HAP-1 (cell line): ENCODE measurements at places on chromosomes 1 and 21.

GRCh38 chr1:178310685-178311105, 186.1 kb downstream of the CLEC20A start:
- DNase-seq: peak; percentile 8

DNA sequence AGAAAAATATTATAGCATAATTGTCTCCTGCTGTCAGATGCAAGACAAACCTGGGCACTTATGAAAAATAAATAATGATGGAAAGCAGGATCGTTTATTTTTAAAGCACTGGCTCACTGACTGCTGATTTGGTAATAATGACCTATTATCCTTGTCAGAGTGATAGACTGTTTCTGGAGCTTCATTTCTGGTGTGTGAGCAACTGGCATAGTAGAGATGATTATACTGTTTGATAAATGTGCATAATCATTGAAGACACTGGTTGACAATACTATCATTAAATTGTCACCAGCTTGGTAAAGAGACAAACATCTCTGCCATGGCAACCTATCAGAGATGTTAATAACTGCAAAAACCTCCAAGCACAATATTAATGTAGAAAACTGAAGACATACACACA, 179.9 kb upstream of the ZNF644 start:
- DNase-seq: no peak

- no peak for DNase-seq
Measured at GRCh38 chr1:55786396-55786795, 571.2 kb upstream of the USP24 start.

DNA sequence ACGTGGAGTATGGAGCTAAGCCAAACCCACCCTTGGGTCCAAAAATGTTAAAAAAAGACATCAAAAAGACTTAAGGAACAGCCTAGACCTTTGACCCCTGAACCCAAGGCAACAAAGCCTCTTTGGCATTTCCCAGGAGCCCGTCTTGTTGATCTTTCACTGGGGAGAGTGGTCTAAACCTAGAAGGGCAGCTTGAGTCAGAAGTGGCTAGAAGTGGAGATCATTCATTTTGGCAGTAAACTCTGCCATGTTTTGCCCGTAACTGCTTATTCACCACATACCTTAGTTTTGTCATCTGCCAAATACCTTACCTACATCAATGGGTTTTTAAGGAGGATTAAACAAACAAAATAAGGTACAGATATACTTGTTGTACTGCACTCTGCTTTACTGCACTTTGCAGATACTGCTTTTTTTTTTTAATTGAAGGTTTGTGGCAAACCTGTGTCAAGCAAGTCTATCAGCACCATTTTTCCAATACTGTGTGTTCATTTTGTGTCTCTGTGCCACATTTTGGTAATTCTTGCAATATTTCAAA, 1.7 kb upstream of the CTSE start:
- no peak for DNase-seq

DNA sequence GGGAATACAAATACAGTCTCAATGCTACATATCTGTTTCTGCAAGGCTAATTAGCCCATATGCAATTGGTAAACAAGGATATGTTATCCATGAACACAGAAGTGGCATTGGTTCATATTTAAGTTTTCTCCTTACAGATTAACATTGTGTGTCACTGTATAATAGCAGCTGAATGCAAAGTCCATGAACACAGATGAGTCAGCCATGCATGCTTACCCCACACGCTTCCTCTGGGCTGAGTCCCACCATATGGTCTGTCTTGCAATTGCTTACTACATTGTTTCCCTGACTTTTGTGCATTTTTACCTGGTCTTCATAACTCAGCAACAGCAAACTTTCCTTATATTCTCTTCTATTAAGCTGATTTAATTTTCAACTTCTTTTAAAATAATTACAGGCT, 41.5 kb upstream of the TSNAX start:
- DNase-seq: no peak

GRCh38 chr1:116411784-116412479, 38.9 kb downstream of the ATP1A1 start:
- no peak for DNase-seq

GRCh38 chr1:84253891-84254290, 47.6 kb upstream of the SAMD13 start:
- no peak for DNase-seq

GRCh38 chr1:214717351-214717750, 114.4 kb downstream of the CENPF start:
- DNase-seq: no peak

DNA sequence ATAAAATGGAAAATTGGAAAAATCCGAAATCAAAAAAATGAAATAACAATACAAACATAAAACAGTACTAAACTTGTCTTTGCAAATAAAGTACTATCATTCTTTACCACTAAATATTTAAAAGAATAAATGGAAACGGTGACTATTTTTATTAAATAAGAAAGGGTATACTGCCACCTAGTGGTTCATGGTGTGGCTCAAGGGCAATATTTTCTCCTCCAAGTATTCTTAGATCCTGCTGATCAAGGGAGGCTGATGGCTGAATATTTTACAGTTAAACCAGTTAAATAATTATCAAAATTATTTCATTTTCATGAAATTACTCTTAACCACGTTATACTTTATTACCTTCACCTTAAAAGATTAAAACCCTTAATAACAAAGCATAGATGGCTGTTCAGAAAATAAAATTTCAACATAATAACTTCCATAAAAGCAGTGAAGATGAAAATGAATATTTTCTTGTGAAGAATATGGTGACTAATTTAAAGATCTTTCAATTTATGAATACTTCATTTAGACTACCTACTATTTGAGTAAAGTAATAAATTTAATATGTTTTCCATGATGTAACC, 1793.9 kb downstream of the NCAM2 start:
- peak; percentile 45 for DNase-seq

GRCh38 chr1:67261680-67262079, 46.0 kb upstream of the IL12RB2 start:
- peak; percentile 66 for DNase-seq

DNA sequence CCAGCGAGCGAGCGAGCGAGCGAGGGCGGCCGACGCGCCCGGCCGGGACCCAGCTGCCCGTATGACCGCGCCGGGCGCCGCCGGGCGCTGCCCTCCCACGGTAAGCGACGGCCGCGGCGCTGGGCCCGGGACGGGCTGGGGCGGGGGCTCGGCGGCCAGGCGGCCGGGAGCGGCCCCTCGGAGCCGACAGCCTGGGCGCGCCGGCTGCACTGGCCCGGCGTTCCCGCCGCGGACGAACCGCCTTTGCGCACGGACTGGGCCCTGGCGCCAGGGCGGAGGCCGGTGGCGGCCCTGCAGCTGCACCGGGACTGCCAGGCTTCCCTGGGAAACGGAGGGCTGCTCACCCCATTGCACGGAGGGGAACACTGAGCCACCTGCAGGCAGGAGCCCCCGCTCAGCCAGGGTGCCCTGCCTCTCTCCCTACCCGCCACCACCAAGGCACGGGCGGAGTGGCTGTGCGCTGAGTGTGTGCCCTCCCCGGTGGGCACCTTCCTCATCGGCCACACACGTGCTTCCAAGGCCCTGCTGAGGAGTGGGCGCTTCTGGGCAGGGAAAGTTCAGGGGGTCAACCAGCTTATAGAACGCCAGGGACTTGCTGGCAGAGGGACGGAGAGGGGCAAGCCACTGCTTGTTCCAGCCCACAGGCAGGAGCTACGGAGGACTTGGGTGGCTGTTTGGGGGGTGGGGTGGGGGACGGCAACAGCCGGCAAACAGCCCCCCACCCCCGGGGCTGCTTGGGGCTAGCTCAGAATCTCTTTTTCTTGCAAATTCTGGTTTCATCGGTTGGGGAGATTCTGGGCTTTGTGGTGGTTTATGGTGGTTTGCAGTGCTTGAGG, 532 bp downstream of the CSF1 start:
- no peak for DNase-seq

DNA sequence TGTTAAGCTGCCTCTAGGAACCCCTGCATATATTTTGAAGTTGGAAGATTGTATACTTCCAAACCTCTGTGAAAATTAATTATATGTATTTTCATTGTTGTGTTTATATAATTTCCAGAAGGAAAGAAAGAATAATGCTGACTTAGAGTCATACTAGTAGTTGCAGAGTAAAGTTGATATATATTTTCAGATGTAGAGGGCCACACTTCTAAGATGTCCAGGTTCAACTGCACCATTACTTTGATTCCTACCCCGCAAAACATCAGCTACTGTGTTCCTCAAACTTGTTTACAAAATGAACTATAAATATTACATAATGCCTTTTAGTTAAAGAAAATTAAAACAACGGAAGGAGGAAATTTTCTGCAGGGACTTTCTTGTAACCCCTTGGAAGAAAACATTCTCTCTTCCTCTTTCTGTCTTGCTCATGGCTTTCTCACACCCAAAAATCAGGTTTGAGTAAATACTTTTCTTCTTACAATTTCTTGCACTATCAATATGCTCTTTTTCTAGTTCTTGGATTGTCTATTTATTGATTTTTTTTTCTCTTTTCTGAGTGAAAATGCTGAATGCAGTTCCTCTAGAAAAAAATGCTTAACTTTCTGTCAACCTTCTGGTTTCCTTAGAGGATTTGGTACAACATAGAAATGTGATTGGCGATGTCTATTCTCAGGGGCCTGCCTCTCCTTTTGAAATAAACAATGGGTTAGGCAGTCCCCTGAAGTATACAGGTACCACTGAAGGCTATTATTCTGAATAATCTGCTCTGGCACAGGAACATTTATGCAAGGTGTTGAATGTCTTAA, 867.8 kb downstream of the TTLL7 start:
- no peak for DNase-seq

DNA sequence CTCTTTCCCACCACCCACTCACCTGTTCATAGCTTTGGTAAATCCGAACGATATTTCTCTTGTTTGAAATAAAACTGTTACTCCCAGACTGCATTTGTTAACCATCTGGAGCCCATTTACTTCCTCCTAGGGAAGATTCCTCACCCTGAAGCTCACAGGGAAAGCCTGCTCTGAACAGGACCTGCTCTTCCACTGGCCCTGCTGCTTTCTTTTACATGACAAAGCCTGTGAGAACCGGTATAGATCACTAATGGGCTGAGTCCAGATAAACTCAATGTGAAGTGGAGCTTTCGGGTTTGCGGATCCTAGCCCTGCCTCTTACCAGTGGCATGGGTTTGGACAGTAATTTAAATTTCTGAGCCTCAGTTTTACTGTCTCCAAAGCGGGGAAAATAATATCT, 45.2 kb downstream of the FAM163A start:
- no peak for DNase-seq

DNA sequence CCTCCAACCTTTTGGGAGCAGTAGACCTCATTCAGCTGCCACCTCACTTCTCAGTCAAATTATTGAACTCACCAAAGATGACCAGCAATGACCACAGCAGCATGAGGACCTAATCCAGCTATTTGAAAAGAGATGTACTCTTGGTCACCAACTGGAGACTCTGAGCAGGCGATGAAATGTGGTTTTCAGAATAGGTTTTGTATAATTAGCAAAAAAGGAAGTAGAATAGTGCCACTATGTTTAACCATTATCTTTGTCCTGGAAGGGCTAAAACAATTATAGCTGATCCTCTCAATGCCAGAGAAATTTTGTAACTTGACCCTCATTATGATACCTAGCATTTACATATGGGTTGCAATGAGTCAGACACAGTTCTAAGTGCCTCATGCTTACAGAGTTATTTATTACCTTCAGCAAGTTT, at the start of gene FCRL2:
FCRL2 (minus strand) TSS at position 162 of the 421 bp plus-strand sequence; CDS start at position 103, 59 bp downstream.
- DNase-seq: no peak

DNA sequence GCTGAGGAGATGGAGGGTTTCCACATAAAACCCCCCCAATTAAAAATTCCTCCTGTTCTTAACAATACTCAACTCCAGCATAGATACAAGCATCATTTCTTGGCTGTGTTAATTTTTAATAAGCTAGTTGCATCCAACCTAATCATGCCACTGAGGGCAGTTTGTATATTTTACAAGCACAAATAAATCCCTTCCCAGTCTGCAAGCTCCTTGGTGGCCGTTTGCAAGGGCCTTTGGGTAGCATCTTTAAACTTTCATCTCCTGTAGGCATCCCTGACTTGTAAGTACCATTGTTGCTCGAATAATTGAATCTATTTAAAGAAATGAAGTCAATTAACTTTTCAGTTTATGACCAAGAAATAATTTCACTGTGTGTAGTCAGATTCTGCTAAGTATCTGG, 103.5 kb upstream of the AJAP1 start:
- no peak for DNase-seq

- DNase-seq: no peak
Measured at GRCh38 chr1:204228896-204229295, 15.1 kb upstream of the GOLT1A start.

- no peak for DNase-seq
Measured at GRCh38 chr1:108854221-108855019, 2.5 kb downstream of the AKNAD1 start.

- DNase-seq: no peak
Measured at GRCh38 chr21:45479691-45480675, 62.3 kb downstream of the SLC19A1 start.

- DNase-seq: no peak
Measured at GRCh38 chr1:203888807-203889251, 27.4 kb downstream of the SNRPE start.

DNA sequence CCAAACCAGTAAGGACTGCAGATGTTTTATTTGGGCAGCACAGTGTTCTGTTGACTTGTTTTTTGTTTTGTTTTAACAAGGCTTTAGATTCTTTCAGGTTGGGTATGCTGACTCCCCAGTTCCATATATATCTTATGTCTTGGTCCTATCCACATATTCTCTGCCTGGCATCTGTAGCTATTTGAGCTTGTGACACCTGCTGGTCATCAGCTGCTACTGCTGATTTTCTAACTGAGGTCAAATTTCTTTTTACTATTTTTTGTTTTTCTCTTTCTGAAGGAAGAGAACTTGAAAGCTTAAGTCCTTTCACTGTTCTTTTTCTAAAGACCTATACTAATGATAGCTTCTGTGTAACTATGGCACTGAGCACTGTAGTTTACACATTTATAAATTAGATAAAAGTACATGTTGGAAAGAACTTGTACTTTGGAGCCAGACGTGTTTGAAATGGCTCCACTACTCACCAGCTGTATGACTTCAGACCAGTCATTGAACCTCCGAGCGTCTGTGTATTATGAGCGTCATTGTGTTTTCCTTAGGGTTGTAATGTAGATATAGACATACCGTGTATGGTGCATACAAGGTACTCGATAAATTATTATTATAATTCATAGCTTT, 109.4 kb downstream of the NRDC start:
- DNase-seq: peak; percentile 66

GRCh38 chr1:204478172-204478899, 16.3 kb downstream of the PIK3C2B start:
- no peak for DNase-seq
